ENCODE measurements at places on chromosomes 7 and 10. TPM values are rescaled to one million over a fixed set of nuclear protein-coding genes. Genes with fewer than 3 reads are reported as not detected.

GRCh38 chr10:93567277-93568104 lies 1.0 kb downstream of the FFAR4 start:
- DNase-seq = no peak

ATG9B gene
- total RNA-seq = not detected

AGR2 gene
- total RNA-seq = not detected

DNA sequence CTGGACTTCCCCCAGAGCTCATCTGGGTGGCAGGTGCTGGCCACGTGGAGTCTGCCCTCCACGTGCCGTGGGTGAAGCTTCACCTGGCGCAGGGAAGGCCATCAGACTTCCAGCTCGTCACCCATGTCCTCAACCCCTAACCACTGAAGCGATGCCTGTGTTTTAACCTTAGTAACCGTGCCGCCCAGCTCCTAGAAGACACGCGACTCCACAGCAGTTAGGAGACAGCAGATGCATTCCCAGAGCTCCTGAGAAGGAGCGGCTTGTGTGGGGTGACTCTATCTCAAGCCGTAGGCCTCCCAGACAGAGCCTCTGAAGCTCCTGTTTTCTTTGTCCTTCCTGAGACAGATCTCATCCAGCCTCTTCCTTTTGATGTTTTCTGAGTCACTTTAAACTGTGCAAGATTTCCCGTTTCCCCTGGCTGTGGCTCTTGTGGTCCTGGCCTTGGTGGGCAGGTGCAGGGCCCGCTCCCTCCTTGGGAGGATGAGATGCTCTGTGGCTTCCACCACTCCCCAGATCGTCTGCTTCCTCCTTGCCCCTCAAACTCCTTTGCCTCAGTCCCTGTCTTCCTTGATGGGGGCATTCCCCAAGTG lies 41.4 kb upstream of the AP5Z1 start:
- no peak for DNase-seq

DNA sequence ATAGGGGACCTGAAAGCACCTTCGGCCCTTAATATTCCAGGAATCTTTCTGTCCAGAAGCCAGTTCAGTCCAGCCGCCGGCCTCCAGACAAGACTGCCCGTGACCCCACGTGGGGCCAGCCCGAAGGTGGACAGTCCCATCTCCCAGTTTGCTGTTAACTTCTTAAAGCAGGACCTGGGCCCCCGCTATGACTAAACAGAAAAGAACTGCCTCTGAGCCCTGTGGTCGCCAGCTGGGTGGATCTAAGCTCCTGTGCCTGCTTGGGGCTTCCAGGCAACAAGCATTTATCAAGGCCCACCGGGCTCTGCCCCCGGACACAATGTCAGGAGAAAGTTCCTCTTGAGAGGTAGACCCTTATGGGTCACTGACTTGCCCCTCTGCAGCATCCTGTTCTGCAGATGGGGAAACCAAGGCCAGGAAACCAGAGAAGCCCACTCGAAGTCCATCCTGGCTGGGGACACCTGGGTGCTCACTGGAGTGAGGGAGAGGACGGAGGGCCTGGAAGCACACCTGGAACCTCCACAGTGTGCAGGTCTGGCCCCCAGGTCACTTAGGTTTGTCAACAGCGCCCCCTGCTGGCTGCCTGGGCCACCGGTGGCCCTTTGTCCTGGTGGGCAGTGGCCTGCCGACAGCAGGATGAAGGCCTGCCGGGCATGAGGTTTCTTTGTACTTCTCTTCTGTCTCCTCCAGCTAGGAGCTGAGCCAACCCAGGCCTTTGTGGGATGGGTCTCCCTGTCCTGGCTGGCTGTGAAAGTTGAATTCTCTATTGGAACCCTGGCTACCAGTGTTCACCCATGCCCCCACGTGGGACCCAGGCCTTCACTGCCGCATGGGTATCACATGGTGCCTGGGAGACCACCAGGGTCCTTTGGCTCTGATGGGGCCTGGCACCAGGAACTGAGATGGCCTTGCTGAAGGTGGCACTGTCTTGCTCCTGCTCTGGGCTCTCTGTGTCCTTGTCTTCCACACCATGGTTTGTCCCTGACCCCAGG lies 128.0 kb downstream of the ZMIZ1 start:
- peak; percentile 59 for DNase-seq

DNA sequence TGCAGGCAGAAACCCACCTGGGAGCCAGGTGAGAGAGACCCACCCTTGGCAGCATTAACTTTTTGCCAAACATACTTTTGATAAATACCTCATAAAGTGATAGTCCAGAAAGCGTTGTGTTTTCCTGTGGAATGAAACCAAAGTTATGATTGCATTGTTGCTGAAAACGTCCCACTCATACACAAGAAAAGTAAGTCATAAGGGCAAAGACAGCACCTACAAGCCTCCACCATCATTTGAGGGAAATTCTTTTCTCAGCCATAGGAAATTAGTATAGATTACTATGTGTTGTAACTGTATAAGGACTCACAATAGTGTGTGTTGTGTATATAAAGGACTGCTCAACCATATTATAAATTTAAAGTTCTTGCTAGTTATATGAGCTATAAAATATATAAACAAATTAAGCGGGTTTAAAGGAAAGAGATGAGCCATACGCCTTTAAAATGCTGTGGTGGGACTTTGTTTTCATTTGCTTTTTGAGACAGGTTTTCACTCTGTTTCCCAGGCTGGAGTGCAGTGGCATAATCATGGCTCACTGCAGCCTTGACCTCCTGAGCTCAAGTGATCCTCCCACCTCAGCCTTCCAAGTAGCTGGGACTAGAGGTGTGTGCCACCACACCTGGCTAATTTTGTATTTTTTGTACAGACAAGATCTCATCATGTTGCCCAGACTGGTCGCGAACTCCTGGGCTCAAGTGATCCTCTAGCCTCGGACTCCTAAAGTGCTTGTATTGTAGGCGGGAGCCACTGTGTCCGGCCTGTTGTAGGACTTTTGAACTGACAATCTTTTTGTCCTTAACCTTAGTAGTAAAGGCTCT lies 160.8 kb downstream of the PKD1L1 start:
- DNase-seq = no peak

GRCh38 chr10:104253606-104254410 lies 884 bp upstream of the GSTO1 start:
- DNase-seq = no peak

- no peak for DNase-seq
Measured at GRCh38 chr7:40482845-40483244, 348.0 kb downstream of the SUGCT start.

GRCh38 chr10:111146025-111146640 lies 69.3 kb downstream of the ADRA2A start:
- DNase-seq = no peak

DNA sequence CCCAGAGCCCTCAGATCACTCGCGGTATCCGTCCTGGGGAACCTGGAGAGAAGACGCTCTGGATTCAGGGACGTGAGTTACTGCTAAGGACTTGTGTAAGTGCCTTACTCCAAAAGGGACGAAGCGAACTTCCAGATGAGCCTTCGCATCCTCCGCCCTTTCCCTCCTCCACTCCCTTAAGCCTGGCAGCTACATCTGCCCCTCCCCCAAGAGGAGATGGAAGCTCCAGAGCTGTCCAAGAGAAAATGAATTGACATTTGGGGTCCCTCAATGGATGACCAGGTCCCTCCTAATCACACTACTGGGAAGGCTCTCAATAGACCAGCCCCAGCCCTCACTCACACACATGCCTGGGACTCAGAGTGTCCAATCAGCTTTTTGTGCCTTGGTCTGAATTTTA lies 31.3 kb upstream of the GDF10 start:
- DNase-seq = no peak

SPDYE3 gene
- not detected for total RNA-seq

DNA sequence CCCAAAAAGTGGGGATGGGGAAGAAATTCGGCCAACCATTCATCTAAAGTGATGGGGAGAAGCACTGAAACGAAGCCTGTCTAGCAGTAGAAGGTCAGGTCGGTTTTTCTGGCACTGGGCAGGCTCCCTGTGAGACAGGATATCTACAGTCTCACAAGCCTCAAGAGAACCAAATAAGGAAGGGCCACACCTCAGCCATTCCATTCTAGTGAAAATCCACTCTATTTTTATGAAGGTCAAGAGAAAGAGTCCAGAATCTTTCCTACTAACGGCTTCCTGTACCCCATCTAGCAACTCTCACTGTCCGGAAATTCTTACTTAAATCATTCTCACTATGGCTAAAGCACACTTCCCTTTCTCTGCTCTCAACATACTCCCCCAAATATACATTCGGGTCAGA lies 267.1 kb downstream of the PRPF18 start:
- DNase-seq = no peak

DNA sequence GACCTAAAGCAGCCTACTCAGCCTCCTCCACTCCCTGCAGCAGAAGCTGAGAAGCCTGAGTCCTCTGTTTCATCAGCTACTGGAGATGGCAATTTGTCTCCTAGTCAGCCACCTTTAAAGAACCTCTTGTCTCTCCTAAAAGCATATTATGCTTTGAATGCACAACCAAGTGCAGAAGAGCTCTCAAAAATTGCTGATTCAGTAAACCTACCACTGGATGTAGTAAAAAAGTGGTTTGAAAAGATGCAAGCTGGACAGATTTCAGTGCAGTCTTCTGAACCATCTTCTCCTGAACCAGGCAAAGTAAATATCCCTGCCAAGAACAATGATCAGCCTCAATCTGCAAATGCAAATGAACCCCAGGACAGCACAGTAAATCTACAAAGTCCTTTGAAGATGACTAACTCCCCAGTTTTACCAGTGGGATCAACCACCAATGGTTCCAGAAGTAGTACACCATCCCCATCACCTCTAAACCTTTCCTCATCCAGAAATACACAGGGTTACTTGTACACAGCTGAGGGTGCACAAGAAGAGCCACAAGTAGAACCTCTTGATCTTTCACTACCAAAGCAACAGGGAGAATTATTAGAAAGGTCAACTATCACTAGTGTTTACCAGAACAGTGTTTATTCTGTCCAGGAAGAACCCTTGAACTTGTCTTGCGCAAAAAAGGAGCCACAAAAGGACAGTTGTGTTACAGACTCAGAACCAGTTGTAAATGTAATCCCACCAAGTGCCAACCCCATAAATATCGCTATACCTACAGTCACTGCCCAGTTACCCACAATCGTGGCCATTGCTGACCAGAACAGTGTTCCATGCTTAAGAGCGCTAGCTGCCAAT lies 202.2 kb downstream of the ZEB1 start:
- no peak for DNase-seq
